ENCODE measurements at places on chromosomes 3 and 15.

- no peak for DNase-seq
Observed at GRCh38 chr15:51227940-51228732, 110.3 kb downstream of the CYP19A1 start.

- DNase-seq = peak; percentile 38
Observed at GRCh38 chr15:81292523-81293001, 31.4 kb downstream of the STARD5 start.

GRCh38 chr3:81463781-81464180, 297.7 kb downstream of the GBE1 start:
- no peak for DNase-seq

DNA sequence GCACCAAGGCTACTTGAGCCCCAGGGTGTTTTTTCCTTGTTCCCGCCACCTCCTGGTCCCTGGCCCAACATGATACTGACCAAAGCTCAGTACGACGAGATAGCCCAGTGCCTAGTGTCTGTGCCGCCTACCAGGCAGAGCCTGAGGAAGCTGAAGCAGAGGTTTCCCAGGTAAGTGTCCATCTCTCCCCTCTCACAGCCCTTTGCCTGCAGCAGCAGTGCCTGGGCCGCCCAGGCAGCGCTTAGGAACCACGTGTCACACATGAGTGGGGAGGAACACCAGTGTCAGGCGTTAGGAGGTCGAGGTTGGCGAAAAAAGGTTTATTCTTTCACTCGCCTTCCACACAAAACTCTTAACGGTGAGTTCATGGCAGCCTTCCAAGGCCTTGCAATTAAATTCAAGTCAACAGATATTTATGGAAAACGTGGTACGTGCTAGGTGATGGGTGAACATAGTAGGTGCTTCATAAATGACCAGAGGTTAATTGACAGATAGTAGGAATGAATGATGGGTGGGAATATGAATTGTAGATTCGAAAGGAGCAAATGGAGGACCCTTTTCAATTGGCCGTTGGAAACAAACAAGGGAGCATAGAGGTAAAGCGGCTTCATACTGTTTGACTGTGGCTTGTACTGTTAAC, 486 bp downstream of the CDIN1 start:
- DNase-seq = peak; percentile 1

- DNase-seq = peak; percentile 83
Observed at GRCh38 chr15:78618490-78618934, 2.3 kb downstream of the CHRNA3 start.

GRCh38 chr15:64045774-64046420, 388 bp downstream of the DAPK2 start:
- DNase-seq = peak; percentile 15

DNA sequence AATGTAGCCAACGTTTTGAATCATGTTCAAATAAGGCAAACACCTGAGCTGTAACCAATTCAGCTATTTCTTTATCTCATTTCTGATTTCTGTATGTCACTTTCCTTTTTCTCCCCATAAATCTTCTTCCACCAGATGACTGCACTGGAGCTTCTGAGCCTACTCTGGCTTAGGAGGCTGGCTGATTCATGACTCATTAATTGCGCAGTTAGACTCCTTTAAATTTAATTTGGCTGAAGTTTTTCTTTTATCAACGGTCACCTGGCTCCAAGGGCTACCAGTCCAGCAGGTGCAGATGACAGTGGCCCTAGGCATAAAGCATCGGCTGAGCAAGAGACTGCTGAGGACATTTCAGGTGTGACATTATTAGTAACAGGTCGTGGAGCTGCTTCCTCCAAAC, 39.6 kb upstream of the ITGA11 start:
- no peak for DNase-seq

GRCh38 chr3:49341996-49342395, 2.1 kb upstream of the USP4 start:
- DNase-seq = no peak

DNA sequence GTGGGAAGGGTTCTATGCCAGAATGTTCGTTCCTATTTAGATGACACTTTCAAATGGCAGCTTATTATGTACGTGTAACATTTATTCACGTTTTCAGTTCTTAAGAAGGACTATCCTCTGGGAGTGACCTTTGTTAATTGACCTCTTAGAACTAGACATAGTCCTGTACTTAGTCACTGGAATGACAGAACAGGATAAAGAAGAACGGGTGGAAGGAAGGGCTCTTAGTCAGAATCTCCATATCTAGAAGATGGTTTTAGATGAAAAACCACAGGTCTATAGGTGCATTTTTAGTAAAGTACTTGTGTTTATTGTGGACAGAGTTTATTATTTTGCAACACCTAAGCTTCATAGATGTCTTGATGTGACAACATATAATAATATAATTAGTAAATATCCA, 6.5 kb downstream of the METTL6 start:
- DNase-seq = no peak

DNA sequence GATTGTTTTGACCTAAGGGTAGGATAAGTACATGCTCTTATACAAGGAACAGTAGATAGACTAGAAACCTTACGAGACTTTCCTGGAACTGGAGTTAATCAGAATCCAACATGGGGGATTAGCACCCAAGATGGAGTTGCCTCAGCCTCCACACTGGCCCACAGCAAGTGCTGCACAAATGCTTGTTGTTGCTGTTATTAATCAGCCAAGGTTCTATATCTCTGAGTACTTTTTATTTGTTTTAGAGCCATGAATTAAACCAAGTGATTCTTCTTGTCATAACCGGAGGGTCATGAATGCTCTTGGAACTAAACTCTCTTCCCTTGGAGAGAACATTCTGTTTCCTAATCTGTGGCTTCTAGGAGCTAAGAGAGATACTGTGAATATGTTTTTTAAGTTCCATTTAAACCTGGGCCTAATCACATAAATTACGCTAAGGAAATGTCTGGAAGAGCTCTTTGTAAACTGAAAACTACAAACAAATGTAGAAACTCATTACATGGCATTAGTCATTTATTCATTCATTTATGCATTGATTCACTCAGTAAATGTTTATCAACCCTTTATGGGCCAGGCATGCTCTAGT, 5.7 kb upstream of the IL16 start:
- no peak for DNase-seq

DNA sequence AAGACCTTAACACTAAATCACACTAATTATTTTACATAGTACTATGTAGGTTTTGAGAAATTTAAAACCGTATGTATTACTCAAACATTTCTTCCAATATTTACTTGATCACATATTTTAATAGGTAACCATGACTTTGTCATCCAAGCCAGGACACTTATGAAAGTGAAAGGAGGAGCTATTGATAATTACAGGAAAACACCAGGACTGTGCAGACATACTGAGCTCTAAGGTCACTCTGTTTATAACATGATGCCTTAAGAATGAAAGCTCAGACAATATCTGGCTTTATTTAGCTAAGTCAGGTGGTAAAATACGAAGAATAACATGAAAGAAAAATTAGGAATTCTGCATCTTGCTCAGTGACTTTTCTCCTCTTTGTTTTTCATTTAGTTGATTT, 216.0 kb upstream of the NANOGP8 start:
- DNase-seq = no peak

- DNase-seq = no peak
Observed at GRCh38 chr3:190517687-190518086, 3.8 kb downstream of the IL1RAP start.

DNA sequence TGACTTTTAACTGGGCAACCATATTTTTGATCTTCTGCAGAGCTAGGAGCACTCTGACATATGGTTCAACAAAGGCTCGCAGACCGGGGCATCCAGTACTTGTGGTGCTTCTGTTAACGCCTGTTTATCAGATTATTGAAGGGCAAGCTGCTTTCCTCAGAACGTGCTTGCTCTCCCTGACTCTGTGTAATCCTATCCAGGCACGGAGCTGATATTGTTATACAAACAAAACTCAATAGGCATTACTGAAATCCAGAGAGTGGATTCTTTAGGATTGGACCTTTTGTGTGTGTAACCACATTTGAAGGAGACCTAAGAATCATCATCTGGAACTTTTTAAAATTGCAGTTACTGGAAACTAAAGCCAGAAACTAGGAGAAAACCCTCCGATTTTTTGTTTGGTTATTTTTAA, 246.5 kb downstream of the PTPRG start:
- DNase-seq = no peak

DNA sequence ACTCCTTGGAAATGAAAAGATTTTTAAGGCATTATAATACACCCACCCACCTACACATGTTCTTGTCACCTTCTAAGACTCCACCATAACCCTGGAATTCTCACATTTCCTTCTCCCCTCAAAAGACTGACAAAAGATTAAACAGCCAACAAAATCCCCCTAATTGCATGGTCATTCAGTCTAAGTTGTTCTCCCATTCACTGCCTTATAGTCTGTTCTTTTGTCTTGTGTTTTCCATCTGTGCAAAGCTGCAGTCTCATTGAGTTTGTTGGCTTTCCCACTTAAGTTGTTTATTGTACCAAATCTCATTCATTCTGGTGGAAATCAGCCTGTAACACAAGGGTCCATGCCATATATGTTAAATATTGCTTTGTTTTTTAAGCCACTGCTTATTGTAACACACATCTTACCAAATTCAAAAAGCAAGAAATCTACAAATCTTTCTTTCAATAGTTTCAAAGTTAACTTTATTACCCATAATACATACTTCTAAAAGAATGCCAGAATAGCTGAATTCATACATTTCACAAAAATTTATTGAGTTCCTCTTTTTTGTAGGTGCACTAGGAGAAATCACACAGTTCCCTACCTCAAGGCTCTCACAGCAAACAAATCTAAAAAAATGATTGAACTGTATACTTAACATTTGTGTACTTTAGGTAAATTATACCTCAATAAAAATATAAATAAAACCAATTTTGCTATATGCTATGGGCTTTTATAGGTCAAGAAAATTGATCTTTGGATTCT, 2.4 kb upstream of the RCN2 start:
- DNase-seq = no peak

- DNase-seq = no peak
Observed at GRCh38 chr3:139421460-139421859, 32.0 kb upstream of the COPB2 start.

GRCh38 chr3:64437131-64437530, 211.9 kb upstream of the PRICKLE2 start:
- no peak for DNase-seq

GRCh38 chr3:72960812-72961518, 35.6 kb upstream of the PPP4R2 start:
- no peak for DNase-seq

DNA sequence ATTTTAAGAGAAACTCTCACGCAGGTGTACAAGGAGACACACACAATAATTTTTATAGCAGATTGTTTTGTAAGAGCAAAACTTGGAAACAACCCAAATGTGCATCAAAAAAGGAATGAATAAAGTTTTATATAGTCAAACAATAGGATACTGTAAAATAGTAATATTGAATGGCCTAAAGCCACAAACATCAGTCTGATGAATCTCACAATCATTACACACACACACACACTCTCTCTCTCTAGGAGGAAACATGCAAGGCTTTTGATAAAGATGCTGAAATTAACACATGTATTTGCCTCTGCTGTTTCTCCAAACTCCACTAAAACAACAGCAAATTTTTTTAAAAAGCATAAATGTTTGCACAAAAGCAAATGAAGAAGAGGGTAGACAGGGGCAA, 37.3 kb downstream of the ADIPOQ start:
- no peak for DNase-seq

- no peak for DNase-seq
Observed at GRCh38 chr3:188914552-188914951, 257.2 kb upstream of the TPRG1 start.

DNA sequence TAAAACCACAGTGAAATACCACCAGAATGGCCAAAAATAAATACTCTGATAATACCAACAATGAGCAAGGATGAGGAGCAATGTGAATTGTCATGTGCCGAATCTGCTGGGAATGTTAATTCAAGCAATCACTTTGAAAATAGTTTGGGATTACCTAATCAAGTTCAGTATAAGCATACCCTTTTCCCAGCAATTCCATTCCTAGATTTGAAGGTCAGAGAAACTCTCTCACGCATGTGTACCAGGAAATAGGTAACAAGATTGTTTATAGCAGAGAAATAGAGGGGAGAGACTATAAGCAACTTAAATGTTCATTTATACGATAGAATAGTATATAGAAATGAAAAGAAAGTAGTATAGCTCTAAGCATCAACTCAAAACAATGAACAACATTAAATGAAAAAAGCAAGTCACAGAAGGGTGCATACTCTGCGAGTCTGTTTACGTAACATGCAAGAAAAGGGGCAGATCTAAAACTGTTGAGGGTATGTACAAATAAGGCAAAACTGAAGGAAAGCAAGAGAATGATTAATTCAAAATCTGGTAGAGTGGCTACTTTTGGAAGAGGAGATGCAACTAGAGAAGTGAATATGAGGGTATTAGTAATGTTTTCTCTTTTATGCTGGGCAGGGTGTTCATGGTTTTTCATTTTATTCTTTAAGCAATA, 27.4 kb downstream of the TMOD3 start:
- no peak for DNase-seq

GRCh38 chr3:186988806-186989205, 58.5 kb downstream of the ST6GAL1 start:
- DNase-seq = no peak

GRCh38 chr3:15623535-15624440, 22.2 kb downstream of the BTD start:
- no peak for DNase-seq

- DNase-seq = no peak
Observed at GRCh38 chr3:16975083-16975482, 90.3 kb downstream of the PLCL2 start.

DNA sequence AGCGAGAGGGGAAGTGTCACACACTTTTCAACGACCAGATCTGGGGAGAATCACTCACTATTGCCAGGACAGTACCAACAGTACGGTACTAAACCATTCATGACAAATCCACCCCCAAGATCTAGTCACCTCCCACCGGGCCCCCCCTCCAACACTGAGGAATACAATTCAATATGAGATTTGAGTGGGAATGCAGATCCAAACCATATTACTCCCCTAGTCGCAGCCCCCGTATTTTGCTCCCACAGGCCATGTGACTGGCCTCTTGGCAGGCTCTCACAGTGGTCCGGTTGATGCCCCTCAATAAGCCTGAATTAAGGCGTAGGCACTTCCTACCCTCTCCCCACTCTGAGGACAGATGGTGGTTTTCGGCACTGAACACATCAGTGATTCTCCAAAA, 45.4 kb upstream of the PYDC2 start:
- DNase-seq = no peak

DNA sequence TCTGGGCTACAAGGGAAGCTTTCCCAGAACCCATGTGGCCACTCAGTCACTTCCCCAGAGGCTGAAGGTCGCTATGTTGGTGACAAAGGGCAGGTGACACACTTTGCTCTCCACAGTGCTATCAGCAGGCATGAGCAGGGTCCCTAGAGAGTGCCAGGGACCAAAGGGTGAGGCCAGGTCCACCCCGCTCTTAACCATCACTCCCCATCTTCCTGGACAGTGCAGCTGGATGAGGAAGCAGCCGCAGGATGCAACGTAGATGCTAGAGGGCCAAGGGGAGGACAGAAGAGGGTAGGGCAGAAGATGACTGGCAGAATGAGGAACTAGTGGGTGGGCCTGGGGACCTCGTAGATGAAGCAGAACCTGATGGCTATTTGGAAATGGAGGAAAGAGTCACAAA, 13.6 kb upstream of the LTF start:
- DNase-seq = no peak

- no peak for DNase-seq
Observed at GRCh38 chr15:68888419-68888818, 41.9 kb upstream of the SPESP1 start.

All from T-helper 9 cell (primary cell).